Spinal cord (tissue), 10 donors: ENCODE measurements at places on chromosomes 11 and 22. TPM values are rescaled to one million over a fixed set of nuclear protein-coding genes. Genes with fewer than 3 reads are reported as not detected.
A peak's percentile ranks its signal among the peaks of the same experiment; 100 is the strongest.

Gene RNH1
- 62.8 TPM for total RNA-seq

Gene NTM
- 144 TPM for total RNA-seq

Gene CCDC116
- 0.20 TPM for total RNA-seq

Gene OR5T1
- not detected for total RNA-seq

Gene SYCE3
- total RNA-seq, result 0.66 TPM

Gene SULT4A1
- 66.8 TPM for total RNA-seq

Gene LINC01488
- not detected for total RNA-seq

Gene IGLL1
- 0.28 TPM for total RNA-seq

Gene ZDHHC13
- total RNA-seq, result 35.8 TPM

Gene RIC3
- total RNA-seq, result 56.1 TPM

Gene CALCA
- 17.6 TPM for total RNA-seq

GRCh38 chr22:45903355-45904135, 73.4 kb downstream of the WNT7B start:
- DNase-seq, result no peak
- H3K4me3 ChIP-seq, result no peak overlapping the region
- H3K36me3 ChIP-seq, result no peaks in the 10 kb centered on the region
- no peak overlapping the region for H3K27ac ChIP-seq
- H3K4me1 ChIP-seq, result peaks cover 29% of the 10 kb centered on the region
- H3K27me3 ChIP-seq, result peaks cover 14% of the 10 kb centered on the region

DNA sequence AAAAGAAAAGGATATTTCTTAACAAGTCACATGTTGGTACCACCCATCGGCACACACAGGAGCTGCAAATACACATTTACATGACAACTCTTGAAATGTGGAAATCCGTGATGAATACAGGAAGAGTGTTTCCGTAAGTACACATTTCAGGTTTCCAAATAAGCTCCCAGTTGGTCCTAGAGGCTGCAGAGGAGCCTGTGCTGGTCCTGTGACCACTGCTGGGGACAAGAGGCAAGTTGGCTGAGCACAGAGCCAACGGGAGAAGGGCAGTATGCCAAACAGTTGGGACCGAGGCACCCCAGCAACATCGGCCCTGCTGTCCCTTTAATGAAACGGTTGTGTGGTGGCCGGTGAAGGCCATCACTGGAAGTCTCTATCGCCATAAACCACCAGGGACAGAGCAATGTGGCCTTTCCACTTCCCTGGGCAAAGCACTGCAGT, 38.5 kb upstream of the ARFGAP3 start:
- no peak overlapping the region for H3K4me3 ChIP-seq
- peaks cover 27% of the 10 kb centered on the region for H3K36me3 ChIP-seq
- H3K27ac ChIP-seq, result no peak overlapping the region
- H3K4me1 ChIP-seq, result peaks cover 6% of the 10 kb centered on the region
- no peak for DNase-seq

GRCh38 chr11:33624083-33624482, 76.5 kb downstream of the C11orf91 start:
- peak; percentile 24 for DNase-seq
- no peak overlapping the region for H3K27ac ChIP-seq
- H3K36me3 ChIP-seq, result peaks cover 2% of the 10 kb centered on the region
- no peak overlapping the region for H3K4me3 ChIP-seq

DNA sequence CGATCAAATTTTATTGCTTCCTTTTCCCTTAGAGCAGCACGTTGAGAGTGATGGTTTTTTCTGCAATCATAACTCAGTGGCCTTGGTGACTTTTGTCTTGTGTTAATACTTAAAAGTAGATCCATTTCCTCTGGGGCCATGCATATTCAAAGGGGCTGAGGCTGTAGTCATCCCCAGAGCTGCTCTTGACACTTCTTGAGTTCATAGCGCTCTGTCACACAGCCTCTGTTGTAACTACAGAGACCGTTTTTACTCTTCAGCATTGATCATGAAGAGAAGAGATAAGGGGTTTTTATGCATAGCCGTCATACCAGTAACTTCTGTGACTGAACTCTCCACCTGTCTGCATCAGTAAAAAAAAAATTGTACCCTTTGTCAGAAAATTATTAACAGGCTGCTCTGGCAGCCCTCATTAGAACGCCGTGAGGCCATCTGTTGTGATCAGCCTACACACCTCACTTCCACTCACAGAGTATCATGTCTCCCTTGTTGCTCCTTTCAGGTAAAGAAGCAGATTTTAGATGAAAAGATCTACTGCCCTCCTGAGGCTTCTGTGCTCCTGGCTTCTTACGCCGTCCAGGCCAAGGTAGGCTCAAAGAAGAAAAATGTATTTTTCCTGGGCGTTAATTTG, 38.4 kb downstream of the NF2 start:
- no peaks in the 10 kb centered on the region for H3K4me1 ChIP-seq
- no peak overlapping the region for H3K27ac ChIP-seq
- no peaks in the 10 kb centered on the region for H3K27me3 ChIP-seq
- DNase-seq, result no peak
- H3K36me3 ChIP-seq, result peaks cover 3% of the 10 kb centered on the region

DNA sequence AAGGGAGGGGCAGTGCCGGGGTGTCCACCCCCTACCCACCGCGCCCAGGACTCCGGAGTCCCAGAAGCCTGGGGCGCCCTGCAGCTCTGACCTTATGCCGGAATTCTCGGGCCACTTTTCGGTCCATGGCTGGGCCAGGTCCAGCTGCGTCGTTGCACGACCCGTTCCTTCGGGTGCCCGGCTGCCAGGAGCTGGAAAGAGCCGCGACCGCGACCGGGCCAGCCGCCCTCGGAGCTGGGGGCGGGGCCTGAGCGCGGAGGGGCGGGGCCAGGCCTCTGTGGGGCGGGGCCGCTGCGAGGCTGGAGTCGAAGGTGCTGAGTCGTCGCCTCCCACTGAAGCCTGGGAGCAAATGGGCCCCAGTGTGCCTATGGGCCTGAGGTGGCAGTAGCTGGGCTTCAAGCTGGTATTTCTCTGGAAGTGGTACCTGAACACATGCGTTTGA, at the start of gene USH1C:
TSS of gene USH1C (minus strand) at position 236 of the 442 bp plus-strand sequence. CDS start at position 127, 109 bp downstream.
- no peak within 1 kb of the TSS for H3K27ac ChIP-seq
- H3K4me3 ChIP-seq, result no peak within 1 kb of the TSS
- peaks cover 23% of the 10 kb centered on the region for H3K4me1 ChIP-seq
- peaks cover 21% of the 10 kb centered on the region for H3K27me3 ChIP-seq
- H3K36me3 ChIP-seq, result no peaks in the 10 kb centered on the region

DNA sequence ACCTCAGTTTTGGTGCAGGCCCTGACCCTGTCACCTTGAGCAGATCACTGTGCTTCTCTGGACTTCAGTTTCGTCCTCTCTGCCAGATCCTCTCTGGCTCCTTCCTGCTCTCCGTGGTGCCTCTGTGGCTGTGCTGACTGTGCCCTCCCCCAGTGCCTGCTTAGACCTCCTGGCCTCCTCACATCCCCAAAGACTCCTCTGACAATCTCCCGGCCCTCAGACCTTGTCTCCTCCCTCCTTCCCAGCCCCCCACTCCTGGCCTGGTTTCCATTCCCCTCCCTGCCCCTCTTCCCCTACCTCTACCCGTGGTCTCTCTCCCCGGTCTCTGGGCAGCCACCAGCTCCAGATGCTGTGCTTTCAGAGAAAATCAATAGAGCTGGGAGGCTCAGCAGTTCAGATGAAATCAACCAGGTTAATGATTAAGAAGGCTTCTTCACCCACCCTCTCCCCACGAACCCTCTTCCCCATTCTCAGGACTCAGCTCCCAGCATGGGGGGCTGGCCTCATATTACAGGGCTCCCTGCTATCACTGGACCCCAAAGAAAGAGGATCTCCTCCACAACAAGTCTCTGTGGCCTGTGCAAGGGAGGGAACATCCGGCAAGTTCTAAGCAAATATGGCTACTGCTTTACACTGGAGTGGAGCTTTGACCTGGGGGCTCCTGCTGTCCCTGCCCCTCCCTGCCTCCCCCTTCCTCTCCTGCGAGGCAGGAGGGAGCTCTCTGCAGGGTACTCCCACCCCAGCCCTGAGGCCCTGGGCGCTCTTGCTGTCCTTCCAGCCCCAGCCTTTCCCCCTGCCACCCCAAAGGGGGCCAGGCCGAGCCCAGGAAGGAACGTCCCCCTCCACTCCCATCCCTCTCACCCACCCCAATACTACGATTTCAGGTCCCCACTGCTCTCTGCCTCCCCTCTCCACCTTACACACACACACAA, 8.5 kb downstream of the BACE1-AS start:
- H3K36me3 ChIP-seq, result peaks cover 31% of the 10 kb centered on the region
- H3K4me3 ChIP-seq, result no peak overlapping the region
- H3K27me3 ChIP-seq, result no peaks in the 10 kb centered on the region
- no peak overlapping the region for H3K27ac ChIP-seq

DNA sequence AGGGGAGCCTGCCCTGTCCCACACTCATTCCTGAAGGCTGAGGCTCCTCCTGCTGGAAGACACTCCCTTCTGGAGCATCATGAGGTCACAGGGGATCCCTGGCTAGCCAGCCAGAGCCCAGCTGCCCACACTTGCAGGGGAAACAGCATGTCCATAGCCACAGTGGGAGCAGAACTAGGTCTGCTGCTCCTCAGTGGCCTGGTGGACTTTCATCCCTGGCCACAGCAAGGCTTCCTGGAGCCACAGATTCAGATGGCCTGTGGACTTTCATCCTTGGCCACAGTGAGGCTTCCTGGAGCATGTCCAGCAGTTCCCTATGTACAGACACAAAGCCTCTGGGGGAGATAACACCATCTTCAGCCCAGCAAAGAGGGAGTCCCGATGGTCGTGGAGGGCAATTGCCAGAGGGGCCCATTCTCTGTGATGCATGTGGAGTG, 5.9 kb upstream of the APOL6 start:
- H3K36me3 ChIP-seq, result no peaks in the 10 kb centered on the region
- DNase-seq, result no peak
- no peak overlapping the region for H3K27ac ChIP-seq

DNA sequence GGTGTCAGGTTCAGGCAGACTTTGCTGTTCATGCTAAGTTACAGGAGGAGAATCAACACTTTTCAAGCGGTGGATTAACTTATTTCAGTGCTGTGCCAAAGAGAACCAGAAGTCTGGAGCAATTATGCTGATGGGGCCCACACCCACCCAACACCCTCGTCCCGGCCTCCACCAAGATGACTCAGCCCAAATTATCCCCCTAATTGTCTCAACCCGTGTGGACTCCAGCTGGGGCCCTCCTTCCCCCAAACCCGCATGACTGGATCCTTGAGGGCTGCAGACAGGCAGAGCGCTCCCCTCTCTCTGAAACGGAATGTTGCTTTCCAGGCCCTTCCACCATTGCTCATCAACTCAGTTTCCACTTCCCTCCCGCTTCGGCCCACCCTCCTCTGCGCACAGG, 34.6 kb upstream of the MN1 start:
- no peaks in the 10 kb centered on the region for H3K27me3 ChIP-seq
- H3K36me3 ChIP-seq, result no peaks in the 10 kb centered on the region
- DNase-seq, result no peak
- peaks cover 14% of the 10 kb centered on the region for H3K4me1 ChIP-seq
- no peak overlapping the region for H3K4me3 ChIP-seq

- no peaks in the 10 kb centered on the region for H3K27me3 ChIP-seq
- no peak for DNase-seq
- no peaks in the 10 kb centered on the region for H3K4me1 ChIP-seq
- H3K36me3 ChIP-seq, result no peaks in the 10 kb centered on the region
- H3K27ac ChIP-seq, result no peak overlapping the region
Observed at GRCh38 chr11:10257478-10257877, 36.5 kb downstream of the SBF2 start.

- peaks cover 21% of the 10 kb centered on the region for H3K27me3 ChIP-seq
- DNase-seq, result peak; percentile 70
- peak overlapping the region; percentile 54 for H3K27ac ChIP-seq
- H3K4me1 ChIP-seq, result peaks cover 26% of the 10 kb centered on the region
- H3K4me3 ChIP-seq, result no peak overlapping the region
- H3K36me3 ChIP-seq, result no peaks in the 10 kb centered on the region
Observed at GRCh38 chr22:27133681-27134314, 476.4 kb downstream of the MIAT start.

DNA sequence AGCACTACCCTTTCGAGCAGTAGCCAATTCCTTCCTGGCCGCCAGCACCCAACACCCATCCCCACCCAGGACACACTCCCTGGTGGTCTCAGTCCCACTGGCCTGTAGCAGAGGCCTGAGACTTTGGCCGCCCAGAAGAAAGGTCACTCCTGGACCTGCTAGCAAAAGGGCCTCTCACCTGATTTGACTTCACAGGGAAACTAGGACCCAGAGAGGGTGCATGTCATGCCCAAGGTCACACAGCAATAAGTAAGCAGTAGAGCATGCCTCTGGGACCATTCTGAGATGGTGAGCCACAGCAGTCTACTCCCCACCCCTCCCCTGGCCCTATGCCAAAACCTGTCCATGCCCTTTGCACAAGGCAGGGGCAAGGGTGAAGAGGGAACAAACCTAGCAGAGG, 7.3 kb downstream of the ARRB1 start:
- DNase-seq, result no peak
- no peak overlapping the region for H3K4me3 ChIP-seq
- peaks cover 86% of the 10 kb centered on the region for H3K4me1 ChIP-seq
- no peaks in the 10 kb centered on the region for H3K27me3 ChIP-seq

- H3K27me3 ChIP-seq, result no peaks in the 10 kb centered on the region
- H3K27ac ChIP-seq, result no peak overlapping the region
- H3K4me3 ChIP-seq, result no peak overlapping the region
- no peaks in the 10 kb centered on the region for H3K36me3 ChIP-seq
- no peak for DNase-seq
- no peaks in the 10 kb centered on the region for H3K4me1 ChIP-seq
Observed at GRCh38 chr11:12569499-12570425, 104.5 kb upstream of the TEAD1 start.

DNA sequence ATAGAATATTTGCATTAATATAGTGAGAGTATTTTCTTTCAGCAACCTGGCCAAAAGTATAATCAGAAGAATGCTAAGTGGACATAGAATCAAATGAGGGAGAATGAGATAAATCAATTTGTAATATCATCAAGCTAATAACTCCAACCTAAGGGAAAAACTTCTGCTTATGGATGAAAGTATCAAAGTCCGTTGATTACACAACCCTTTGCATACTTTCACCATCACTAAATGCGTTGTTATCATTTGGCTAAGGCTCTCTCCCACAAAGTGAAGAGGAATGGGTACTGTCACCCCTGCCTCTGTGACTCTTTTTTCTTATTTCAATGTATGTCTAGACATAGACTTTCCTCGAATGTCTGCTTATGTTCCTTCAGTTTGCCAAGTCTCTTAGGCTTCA, 16.4 kb upstream of the CASP4 start:
- no peaks in the 10 kb centered on the region for H3K27me3 ChIP-seq
- DNase-seq, result no peak
- no peaks in the 10 kb centered on the region for H3K36me3 ChIP-seq
- no peaks in the 10 kb centered on the region for H3K4me1 ChIP-seq
- H3K27ac ChIP-seq, result no peak overlapping the region
- no peak overlapping the region for H3K4me3 ChIP-seq

GRCh38 chr22:48536541-48537342, 1290.9 kb downstream of the BRD1 start:
- peak; percentile 33 for DNase-seq
- H3K27ac ChIP-seq, result peak overlapping the region; percentile 86
- H3K4me3 ChIP-seq, result no peak overlapping the region
- H3K36me3 ChIP-seq, result peaks cover 49% of the 10 kb centered on the region

DNA sequence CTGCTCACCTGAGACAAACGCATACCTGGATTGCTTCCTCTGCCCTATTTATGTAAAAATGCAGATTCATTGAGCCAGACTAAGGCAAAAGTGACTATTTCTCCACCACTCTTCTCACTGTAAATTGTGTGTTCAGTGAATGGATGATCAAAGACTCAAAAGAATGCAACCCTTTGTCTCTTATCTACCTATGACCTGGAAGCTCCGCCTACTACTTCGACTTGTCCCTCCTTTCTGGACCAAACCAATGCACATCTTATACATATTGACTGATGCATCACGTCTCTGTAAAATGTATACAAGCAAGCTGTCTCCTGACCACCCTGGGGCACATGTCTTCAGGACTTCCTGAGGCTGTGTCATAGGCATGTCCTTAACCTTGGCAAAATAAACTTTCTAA, 418.0 kb upstream of the SYN3 start:
- H3K4me1 ChIP-seq, result peaks cover 9% of the 10 kb centered on the region
- no peak for DNase-seq
- peak overlapping the region; percentile 79 for H3K27ac ChIP-seq
- H3K4me3 ChIP-seq, result no peak overlapping the region
